Stimulated activated CD8-positive, alpha-beta memory T cell treated with anti-CD3 and anti-CD28 coated beads, Interleukin-4, amount 100 ng/mL, for 1 hour (primary cell): ENCODE measurements at places on chromosomes 5 and 9.

GRCh38 chr5:52950686-52951085, 38.5 kb upstream of the ITGA2 start:
- no peak for DNase-seq

DNA sequence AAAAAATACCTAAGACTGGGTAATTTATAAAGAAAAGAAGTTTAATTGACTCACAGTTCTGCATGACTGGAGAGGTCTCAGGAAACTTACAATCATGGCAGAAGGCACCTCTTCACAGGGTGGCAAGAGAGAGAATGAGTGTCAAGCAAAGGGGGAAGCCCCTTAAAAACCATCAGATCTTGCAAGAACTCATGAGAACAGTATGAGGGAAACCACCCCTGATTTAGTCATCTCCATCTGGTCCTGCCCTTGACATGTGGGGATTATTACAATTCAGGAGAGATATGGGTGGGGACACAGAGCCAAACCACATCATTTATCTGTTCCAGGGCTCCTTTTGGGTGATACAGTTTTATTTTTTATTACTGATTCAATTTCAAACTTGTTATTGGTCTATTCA, 23.2 kb upstream of the ADAMTS16 start:
- no peak for DNase-seq

DNA sequence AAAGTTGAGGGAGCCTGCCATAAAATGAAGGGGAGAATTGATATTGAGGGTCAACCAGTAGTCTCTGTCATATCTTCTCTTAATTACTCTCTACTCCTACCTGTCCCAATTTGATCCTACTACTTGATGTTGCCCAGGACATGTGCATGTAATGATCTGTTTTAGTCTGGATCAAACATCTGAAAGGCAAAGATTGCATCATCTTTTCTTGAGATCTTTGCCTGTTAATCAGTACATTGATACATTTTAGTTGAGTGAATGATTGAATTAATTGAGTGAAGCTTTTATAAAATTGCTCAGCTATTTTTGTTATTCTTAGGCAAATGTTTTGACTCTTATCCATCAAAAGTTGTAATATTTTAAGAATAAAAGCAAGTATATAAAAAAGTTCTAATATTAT, 21.7 kb downstream of the ARHGEF28 start:
- no peak for DNase-seq

GRCh38 chr5:146880966-146881365, 2.4 kb upstream of the PPP2R2B start:
- DNase-seq = no peak

DNA sequence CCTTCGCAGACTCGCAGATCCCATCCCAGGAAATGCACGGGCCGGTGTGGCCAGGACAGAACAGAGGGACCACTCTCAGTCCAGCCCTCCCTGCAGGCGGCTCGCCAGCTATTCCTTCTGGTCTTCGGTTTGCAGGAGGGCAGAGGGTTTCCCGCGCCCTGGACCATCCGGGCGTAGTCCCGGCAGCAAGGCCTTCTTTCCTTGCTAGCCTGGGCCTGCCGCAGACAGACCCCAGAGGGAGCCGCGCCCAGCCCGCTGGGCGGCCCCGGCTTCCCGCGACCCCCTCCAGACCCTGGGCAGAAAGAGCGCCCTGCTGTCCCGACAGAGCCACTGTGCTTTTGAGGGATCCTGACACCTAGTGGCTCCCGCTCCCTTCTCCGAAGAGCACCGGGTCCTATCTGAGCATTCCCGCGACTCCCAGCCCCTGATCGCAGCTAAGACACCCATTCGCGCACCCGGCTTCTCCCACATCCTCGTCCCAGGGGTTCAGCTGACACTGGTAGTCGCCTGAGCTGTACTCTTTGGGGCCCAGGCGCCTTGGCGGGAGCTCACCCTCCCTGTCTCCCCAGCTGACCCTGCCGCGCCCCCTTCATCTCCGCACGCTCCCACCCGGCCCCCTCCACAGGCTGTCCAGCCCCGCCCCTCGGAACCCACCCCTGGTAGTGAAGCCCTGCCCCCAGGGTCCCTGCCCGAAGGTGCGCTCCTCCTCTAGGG, 1.1 kb downstream of the CFAP90 start:
- DNase-seq = no peak

- no peak for DNase-seq
Observed at GRCh38 chr5:175837171-175837699, 34.1 kb upstream of the CPLX2 start.

GRCh38 chr9:70493029-70493428, 78.6 kb upstream of the KLF9 start:
- no peak for DNase-seq

- no peak for DNase-seq
Observed at GRCh38 chr5:173383711-173384110, 55.5 kb upstream of the STC2 start.
